ENCODE measurements at places on chromosomes 6 and 20.
A peak's percentile ranks its signal among the peaks of the same experiment; 100 is the strongest.

GRCh38 chr20:44586289-44586911 is 4.0 kb downstream of the PKIG start:
- no peak for DNase-seq

GRCh38 chr6:108434222-108434621 is 126.5 kb upstream of the FOXO3 start:
- no peak for DNase-seq

DNA sequence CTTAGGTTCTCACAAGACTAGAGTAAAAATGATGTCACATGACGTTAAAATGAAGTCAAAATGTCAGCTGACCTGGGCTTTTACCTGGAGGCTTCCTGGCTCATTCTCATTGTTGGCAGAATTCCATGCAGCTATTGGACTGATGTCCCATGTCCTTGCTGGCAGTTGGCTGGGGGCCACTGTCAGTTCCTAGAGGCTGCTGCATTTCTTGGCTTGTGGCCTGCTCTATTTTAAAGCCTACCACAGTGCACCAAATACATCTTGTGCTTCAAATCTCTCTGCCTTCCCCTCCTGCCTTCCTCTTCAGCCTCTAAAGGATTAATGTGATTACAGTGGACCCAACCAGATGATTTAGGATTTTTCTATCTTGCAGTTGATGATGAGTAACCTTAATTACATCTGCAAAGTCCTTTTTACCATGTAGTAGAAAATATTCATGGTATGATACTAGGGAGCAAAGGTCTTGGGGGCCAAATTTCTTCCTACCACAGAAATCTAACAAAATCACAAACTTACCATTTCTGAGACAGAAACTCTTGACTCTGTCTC is 81.9 kb downstream of the FIG4 start:
- no peak for DNase-seq

GRCh38 chr20:10288421-10288820 is 69.8 kb downstream of the SNAP25 start:
- no peak for DNase-seq

- peak; percentile 67 for DNase-seq
Observed at GRCh38 chr20:44959638-44960102, 527 bp downstream of the TOMM34 start.

DNA sequence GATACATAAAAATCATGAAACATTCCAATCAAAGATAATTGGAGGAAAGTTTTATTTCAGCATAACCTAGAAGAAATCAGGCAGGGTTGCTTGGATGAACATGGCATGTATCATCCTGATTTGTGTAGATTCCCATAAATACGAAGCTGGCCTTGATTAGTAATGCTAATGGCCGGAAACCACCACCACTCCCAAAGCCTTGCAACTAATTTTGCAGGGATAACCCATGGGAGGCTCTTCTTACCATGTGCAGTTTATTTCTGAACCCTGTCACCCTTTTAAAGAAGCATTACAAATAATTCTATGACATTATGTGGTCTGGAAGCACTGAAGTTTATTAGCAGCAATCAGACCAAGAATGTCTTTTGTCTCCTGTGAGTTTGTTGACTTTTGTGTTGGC is 80.8 kb downstream of the AIG1 start:
- DNase-seq = no peak

DNA sequence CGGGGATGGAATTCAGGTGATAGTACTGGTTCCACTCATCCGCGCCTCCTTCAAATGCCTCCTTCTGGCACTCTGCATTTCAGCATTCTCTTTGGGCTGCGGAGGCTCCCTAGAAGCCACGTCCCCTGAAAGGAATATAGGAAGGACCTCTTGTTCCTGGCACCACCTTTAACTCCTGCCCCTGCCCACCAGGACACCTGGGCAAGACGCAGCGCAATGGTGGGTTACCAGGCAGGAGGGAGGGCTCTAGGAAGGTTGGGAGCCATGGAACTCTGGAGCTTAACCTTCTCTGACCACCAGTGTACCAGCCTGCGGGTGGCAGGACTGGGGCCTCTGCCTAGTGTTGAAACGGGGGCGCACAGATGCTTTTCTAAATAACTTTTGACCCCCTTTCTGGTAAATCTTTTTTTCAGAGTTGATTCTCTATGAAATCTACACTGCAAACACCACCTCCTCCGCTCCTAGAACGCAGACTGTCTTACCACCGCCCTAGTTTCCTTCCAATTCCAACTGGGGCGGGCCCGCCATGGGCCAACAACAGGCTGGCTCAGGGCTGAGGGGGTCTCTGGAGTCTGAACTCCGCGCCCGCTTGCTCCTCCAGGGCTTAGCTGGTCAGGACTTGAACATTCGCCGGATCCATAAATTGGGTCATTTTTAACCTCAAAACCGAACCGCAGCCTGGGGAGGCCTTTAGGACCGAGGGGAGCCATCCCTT is 871 bp upstream of the SYNDIG1 start:
- no peak for DNase-seq

GRCh38 chr6:157224951-157225574 is 98.3 kb downstream of the TMEM242 start:
- DNase-seq = no peak

GRCh38 chr6:18510644-18511033 is 123.5 kb downstream of the RNF144B start:
- DNase-seq = no peak

GRCh38 chr20:23116311-23117089 is 30.4 kb upstream of the CD93 start:
- no peak for DNase-seq

Data from activated T-helper 9 cell treated with anti-CD3 and anti-CD28 coated beads, Interleukin-2, amount 50 U/mL, for 16 hours (primary cell).